Cortex of kidney (tissue), 1 donor: ENCODE measurements at places on chromosomes 6 and 20.

DNA sequence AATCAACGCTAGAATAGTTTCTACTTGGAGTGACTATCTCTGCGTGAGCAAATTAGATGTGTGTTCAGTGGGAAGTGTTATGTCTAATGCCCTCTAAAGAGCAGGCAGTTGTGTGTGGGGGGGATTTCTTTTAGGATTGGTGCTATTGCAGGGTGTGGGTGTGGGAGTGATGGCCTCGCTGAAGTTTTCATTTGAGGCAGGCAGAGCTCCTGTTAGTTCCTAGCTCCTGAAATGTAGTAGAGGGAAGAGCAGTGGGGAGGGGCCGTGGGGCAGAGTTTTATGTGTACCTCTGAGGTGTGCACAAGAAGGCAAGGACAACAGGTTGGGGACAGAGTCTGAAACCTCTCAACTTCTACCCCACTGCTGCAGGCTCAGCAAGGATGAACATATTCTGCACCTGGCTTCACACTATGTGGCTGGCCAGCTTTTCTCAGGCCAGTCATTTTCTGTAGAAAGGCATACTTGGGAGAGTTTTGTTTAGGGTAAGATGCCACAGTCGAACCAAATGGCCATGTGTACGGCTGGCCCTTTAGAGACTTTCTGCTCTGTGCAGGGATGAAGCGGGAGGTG lies 229.2 kb upstream of the SUPT3H start:
- no peak for DNase-seq

GRCh38 chr6:2676048-2676447 lies 74.7 kb downstream of the MYLK4 start:
- no peak for DNase-seq

- DNase-seq: no peak
Measured at GRCh38 chr6:38882157-38882556, 166.4 kb upstream of the GLP1R start.

DNA sequence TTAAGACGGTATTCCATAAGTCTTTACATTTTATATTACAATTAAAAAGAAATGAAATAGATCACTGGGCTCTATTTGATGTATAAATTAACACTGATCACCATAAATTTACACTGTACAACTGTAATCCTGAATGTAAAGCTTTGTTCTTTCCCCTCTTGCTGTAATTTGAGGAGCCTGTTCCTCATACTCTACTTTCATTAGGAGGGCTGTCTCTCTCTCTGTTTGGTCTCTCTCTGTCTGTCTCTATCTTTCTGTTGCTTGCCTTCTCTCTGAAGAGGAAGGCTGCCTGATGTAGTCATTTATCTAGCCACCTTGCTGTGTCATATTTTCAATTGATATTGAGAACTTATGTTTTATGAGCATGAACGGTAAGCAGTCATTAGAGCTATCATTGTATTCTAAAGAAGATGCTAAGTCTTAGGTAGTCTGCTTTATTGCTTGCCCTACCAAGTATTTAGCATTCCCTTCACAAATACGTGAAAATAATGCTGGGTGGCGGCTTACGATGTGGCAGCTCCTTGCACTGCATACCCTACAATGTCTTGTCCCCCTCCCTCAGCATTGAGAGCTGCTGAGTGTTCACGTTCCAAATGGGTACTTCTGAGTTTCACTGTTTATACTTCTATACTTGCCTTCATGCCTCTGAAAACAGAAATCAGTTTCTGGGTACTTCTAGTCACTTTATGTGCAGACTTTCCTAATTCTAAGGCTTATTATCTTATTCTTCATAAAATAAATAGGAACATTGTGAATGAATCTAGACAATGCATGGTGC lies 205.5 kb downstream of the NKAIN2 start:
- DNase-seq: no peak

GRCh38 chr6:143575440-143575839 lies 63.9 kb upstream of the FUCA2 start:
- DNase-seq: no peak

GRCh38 chr6:143739341-143739851 lies 61.6 kb downstream of the PHACTR2 start:
- no peak for DNase-seq

DNA sequence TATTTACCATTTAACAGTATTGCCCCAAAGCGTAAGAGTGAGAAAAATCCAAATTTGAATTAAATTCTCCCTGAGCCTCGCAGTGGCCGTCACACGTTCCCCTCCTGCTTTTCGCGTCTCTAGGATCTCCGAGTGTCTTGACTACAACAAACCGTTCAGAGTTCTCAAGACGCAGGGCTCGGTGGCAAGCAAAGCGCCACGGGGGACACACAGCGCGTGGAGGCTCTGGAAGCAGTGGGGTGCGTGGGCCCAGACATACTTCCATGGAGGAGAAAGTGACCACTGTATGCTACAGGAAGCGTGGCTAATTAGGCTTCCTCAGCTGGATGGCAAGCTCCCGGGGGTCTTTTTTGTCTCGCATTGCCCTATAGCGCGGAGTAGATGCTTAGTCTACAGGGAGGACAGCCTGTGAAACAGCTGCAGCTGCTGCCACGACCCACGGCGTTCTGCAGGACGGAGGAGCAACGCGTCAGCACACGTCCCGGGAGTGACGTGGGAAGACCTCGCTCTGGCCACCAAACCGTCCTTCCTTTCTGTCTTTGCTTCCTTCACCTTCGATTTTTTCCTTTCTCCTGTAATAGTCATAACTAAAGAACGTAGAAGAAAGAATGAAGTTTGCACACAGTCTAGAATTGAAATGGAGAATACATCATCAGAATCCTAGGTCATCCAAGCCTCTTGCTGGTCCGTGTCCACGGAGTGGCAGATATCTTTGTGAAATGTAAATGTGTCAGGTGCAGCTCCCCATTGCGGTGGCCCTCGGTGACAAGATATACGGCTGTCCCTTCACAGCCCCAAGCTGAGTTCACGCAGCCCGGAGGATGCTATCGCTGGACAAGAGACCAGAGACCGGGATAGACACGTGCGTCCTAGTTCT lies 104.2 kb upstream of the QKI start:
- no peak for DNase-seq

GRCh38 chr6:5744497-5744896 lies 262.2 kb downstream of the NRN1 start:
- no peak for DNase-seq

DNA sequence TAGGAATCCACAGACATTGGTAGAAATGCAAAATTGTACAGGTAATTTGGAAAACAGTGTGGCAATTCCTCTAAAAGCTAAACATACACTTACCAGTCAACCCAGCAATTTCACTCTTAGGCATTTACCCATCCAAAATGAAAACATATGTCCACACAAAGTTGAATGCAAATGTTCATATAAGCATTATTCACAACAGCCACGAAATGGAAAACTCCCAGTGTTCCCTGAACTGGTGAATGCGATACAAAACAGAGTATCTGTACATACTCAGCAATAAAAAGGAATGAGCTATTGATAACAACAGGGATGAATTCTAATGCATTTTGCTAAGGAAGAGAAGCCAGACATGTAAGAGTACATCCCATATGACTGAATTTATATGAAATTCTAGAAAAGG lies 32.4 kb upstream of the RAB22A start:
- no peak for DNase-seq

- no peak for DNase-seq
Measured at GRCh38 chr6:12528136-12528535, 188.4 kb upstream of the PHACTR1 start.

- DNase-seq: no peak
Measured at GRCh38 chr20:46199198-46199597, 81.1 kb downstream of the CD40 start.

DNA sequence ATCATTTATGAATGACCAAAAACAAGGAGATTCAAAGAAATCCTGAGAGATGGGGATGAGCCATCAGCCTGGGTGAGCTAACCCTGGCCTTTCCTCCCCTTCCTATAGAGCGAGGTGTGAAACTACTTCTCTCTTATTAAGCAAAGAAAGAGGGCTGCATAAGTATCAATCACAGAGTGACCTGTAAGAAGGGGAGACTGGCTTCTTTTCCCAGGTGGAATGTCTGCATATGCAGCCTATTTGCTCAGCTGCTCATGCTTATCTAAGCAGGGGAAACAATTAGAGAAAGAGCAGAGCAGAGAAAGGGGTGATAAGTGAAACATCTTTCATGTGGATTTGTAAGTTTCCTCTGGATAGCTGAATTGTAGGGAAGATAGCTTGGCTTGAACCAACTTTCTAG lies 160.0 kb downstream of the PKHD1 start:
- DNase-seq: no peak

GRCh38 chr20:9367746-9368145 lies 146.6 kb upstream of the LAMP5 start:
- DNase-seq: no peak

DNA sequence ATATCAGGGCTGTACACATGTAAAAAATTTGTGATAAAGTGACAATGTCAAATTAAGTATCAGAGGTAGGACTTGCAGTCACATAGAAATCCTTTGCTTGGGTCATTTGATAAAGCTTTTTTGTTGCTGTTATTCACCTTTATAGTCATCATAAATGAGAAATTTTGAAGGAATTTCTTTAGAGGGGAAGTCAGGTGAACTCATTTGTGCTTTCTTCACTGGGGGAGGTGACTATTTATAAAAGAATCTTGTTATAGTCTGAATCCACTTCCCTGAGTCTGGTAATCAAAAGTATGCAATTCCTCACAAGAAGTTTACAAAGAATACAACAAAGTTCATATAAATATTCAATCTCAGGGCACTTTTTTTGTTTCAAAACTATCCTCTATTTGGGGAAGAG lies 47.7 kb downstream of the FRK start:
- DNase-seq: no peak

DNA sequence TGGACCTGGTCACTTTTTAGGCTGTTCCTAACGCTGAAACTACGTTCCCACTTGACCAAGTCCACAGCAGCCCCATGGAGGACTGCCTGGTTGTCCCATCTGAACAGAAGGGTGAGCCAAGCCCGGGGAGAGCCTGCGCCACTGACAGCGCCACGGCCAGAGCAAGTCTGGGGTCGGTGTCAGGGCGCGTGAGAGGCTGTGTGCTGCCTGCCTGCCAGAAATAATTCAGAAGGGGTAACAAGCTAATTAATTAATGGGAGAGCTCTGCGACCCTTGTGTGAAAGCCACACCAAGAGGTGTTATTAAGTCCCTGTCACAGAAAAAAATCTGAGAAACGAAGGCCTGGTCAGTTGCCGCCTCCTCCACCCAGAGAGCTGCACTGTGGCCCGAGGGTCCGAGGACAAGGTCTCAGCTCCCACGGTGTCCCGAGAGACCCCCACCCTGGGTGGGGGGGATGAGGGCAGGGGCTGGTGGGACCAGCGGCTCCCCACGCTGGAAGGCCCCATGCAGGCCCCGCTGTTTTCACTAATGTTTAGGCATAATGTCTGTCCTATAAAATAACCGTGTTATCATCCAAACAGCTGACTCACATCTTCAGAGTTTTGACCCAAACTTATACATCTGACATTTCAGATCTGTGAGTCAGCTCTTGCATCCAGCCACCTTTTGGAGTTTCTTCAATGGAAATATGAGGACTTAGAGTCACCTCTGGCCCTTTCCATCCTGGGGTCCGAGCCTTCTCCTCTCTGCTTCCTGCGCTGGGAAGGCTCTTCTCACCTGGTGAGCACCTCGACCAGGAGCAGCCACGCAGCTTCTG lies 58.5 kb downstream of the DLL1 start:
- no peak for DNase-seq

GRCh38 chr6:121008553-121008952 lies 325.7 kb downstream of the TBC1D32 start:
- no peak for DNase-seq

DNA sequence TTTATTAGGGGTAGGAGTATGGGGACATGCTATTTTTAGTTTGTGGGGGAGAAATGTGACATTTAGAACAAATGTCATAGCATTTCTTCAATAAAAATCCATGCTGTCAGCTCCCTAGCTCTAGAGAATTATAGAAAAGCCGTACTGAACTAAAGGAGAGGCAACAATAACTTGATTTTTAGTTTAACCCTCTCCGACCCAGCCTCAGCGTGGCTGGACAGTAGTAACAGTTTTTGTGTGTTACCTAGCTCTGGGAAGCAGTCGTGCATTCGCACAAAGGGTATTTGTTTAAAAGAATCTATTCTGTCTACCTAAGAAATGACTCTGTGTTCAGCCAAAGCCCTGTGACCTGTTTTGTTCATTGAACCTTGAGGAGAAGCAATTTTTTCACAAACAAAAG lies 442.4 kb upstream of the SOX4 start:
- DNase-seq: no peak

GRCh38 chr20:13447385-13448180 lies 191.1 kb downstream of the TASP1 start:
- DNase-seq: no peak

- DNase-seq: no peak
Measured at GRCh38 chr6:75377386-75377785, 92.8 kb upstream of the TMEM30A start.

- DNase-seq: no peak
Measured at GRCh38 chr6:89970072-89970471, 75.8 kb downstream of the GJA10 start.

DNA sequence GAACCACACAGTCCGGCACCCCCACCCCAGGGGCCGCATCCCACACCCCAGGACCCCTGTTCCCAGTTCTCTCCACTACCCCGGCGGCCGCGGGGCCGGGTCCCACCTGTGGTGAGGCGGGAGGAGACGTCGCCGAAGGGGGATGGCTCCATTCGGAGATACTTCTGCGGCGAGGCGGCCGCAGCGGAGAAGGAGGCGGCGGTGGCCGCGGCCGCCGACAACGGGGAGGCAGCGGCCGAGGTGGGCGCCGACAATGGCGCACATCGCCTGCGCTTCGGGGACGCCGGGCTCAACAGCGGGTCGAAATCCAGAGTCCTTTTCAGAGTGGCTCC lies 723 bp downstream of the AKIRIN2 start:
- no peak for DNase-seq

GRCh38 chr6:37619641-37620040 lies 78.0 kb downstream of the MDGA1 start:
- no peak for DNase-seq

- DNase-seq: no peak
Measured at GRCh38 chr20:56995635-56996075, 270.8 kb downstream of the BMP7 start.

GRCh38 chr6:105609375-105609991 lies 206.6 kb upstream of the PREP start:
- DNase-seq: no peak

DNA sequence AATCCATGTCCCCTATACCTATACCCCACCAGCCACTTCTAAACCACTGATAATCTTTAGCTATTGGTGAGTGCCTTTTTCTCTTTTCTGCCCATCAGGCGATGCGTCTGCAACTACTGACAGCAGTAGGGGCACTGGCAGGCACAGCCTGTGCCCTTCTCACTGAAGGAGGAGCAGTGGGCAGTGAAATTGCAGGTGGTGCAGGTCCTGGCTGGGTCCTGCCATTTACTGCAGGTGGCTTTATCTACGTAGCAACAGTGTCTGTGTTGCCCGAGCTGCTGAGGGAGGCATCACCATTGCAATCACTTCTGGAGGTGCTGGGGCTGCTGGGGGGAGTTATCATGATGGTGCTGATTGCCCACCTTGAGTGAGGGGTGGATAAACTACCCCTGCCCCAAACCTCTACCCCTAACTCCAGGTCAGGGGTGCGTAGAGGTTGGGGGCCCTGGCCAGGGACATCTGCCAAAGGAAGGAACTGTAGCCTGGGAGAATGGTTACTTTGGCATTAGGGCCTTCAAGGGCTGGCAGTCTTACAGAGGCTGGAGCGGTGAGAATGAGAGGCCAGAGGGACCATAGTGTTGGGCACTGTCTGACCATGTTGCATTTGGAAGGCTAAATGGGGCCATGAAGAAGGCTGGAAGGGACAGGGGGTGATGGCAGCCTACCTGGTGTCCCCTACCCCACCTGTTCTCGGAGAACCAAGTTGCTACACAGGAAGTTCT lies 851 bp upstream of the HSD17B8 start:
- no peak for DNase-seq
